Activated naive CD8-positive, alpha-beta T cell treated with anti-CD3 and anti-CD28 coated beads, Interleukin-2, amount 10 ng/mL, durations not matched to agents 7 days and 5 days (primary cell): ENCODE measurements at places on chromosomes 12 and 14.

DNA sequence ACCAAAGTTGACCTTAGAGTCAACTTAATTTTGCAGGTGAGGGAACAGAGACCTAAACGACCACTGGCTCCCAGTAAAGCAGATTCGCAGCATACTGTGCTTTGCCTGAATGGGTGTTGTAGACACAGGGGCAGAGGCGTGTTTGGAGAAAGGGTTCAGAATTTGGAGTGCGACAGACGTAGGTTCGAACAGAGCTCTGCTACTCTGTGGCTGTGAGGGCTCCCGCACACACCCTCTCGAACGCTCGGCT, 243 bp upstream of the TOMM20L start:
- no peak for DNase-seq

DNA sequence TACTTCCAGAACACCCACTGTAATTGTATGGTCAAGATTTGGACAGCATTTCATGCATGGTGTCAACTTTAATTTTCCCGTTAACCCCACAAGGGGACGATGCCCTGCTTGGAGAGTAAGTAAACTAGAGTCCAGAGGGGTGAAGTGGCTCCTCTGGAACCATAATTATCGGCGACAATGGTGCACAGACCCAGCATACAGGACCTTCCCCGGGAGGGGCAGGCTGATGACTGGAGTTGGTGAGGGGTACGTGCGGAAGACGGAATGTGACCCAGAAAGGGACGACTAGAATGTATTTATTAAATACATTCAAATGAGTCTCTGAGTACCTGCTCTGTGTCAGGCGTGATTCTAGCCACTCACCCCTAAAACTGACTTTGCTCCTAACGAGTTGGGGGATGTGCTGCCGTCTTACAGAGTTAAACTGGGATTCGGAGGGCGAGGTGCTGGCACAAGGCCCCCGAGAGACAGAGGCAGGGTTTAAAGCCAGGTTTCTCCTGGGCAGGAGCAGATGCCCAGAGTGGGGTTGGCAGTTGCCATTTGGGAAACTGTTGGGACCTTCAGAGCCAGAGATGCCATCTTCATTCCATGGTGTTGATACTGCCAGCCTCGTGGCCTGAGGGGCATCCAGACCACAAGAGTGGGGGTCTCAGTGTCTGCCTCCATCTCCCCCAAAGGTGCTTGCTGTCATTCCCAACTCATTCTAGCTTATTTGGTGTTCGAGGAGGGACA, 10.9 kb downstream of the RTL1 start:
- DNase-seq, result peak; percentile 10

DNA sequence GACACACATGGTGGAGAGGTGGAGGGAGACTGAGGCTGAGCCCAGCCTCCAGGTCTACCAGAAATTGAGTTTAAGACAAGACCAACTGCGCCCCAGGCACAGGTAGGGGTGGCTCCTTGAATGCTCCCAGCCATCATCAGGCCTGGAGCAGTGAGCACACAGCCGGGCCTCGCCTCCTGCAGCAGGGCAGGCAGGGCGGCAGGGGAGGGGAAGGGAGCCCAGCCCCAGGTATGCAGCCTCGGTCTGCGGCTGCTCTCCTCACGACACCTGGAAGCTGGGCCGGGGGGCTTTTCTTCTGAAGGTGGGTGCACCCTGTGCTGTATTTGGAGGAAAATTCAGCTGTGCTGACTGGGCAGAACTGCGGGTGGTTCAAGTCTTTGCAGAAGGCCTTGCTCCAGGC, 29.5 kb upstream of the TDRD9 start:
- no peak for DNase-seq

DNA sequence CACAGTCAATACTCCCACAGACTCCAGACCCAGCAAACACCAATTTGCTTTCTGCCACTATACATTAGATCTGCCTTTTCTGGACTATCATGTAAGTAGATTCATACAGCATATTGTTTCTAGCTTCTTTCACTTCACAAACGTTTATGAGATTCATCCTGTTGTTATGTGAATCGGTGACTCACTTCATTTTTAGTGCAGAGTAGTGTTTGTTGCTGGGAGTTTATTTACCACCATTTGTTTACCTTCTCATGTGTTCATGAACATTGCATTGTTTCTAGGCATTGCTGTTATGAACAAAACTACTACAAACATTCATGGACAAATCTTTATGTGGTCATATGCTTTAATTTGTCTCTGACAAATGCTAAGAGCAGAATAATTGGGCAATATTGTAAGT, 807.8 kb upstream of the TMEM132C start:
- no peak for DNase-seq

DNA sequence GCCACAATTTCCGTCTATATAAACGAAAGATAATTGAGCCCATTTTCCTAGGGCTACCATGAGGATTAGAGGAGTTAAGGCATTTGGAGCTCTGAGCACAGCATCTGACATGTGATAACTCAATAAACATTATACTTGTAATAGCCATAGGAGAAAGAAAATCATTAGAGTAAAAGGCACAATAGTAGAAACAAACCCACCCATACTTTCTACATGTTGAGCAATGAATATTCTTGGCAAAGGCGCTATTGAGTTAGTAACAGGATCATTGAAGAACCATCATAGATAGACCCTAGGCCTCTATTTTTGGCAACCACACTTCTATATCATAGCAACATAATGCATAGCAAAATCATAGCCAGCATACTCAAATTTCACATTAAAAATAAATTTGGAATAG, 664.1 kb downstream of the NOVA1 start:
- DNase-seq, result no peak

DNA sequence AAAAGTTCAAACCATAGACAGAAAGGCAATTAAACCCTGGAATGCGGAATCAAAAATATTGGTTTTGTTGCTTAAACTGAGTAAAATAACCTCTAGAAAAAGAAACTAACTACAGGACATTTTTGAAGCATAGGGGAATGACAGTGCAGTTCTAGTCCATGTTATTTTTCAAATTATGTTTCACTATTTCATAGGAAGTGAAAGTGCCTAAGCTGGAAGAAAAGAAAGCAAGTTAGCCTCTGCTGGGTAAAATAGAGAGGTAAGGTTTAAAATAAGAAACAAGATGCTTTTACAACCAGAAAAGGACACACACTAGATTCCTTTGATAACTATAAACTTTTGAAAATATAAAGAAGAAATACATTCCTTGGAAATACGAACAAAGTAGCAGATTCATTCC, 1.1 kb downstream of the CLECL1 start:
- DNase-seq, result no peak

DNA sequence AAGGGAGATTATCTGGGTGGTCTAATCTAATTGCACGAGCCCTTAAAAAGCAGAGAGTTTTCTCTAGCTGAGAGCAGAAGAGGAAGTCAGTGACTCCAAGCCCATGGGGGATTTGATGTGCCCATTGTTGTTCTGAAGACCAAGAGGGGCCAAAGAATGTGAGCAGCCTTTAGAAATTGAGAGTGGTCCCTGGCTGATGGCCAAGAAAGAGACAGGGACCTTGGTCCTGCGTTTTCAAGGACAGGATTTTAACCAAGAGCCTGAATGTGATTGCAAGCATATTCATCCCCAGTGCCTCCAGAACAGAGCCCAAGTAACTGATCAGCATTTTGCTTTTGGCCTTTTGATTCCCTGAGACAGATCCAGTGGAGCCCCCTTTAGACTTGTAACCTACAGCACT, 1353.9 kb downstream of the AACS start:
- no peak for DNase-seq

- no peak for DNase-seq
Observed at GRCh38 chr12:63826006-63826585, 18.4 kb upstream of the SRGAP1 start.

DNA sequence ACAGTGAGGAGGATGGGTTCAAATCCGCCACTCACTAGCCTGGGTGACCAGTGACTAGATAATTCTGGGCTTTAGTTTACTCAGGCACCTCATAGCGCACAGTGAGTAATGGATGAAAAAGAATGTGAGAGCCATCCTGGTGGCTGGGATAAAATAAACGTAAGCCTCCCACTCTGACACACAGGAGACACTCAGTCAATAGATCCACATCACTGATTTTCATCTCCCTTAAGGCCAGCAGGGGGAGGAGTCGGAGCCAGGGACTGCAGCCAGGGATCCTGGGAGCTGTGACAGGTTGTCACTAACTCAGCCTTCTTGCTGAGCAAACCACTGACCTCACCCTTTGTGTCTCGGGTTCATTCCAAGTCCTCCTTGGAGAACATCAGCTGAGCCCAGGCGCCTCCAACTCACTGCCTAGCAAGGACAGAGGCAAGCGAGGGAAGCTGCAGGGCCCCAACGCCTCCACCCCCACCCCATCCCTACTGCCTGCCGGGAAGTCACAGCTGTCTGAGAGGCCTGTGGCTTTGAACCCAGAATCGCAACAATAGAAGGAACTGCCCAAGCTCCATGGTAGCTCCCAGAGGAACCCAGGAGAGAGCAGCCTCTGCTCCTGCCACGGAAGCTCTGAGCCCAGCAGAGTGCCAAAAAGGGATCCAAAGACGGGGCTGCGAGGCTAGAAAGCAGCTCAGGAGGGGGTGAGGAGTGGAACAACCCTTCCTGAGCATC, 30.7 kb downstream of the PXN start:
- DNase-seq, result no peak

DNA sequence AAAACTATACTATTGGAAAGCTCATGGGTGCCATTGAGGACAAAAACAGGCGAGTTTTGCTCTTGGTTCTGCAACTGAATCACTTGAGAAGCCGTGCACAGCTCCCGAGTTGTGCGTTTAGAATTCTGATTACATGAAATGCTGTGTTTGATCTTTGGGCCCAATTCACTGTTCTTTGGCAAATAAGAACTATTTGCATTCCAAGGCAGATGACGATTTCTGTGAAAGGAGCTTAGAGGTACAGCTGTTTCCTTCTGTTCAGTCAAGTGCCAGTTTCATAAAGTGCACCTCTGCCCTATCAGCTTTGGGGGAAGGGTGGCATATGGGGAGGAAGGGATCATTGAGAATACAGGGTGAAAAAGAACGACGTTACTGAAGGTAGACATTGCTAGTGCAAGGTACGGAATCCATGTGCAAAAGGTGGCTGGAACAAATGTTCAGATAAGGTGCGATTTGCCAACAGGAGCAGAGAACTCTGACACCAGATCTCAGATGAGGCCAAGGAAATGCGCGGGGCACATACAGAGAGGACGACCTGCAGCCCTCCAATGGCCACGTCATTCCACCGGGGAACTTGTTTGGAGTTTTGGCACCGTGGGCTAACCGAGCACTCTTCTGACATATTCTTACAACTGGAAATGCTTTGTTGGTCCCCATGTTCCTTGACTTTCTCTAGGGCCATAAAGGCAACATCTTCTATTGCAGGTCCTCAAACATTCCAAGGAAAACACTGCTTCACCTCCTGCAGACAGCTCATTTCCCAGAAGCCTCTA, 30.1 kb downstream of the TCHP start:
- no peak for DNase-seq

GRCh38 chr12:31018790-31019505, 54.7 kb upstream of the DDX11 start:
- DNase-seq, result no peak

DNA sequence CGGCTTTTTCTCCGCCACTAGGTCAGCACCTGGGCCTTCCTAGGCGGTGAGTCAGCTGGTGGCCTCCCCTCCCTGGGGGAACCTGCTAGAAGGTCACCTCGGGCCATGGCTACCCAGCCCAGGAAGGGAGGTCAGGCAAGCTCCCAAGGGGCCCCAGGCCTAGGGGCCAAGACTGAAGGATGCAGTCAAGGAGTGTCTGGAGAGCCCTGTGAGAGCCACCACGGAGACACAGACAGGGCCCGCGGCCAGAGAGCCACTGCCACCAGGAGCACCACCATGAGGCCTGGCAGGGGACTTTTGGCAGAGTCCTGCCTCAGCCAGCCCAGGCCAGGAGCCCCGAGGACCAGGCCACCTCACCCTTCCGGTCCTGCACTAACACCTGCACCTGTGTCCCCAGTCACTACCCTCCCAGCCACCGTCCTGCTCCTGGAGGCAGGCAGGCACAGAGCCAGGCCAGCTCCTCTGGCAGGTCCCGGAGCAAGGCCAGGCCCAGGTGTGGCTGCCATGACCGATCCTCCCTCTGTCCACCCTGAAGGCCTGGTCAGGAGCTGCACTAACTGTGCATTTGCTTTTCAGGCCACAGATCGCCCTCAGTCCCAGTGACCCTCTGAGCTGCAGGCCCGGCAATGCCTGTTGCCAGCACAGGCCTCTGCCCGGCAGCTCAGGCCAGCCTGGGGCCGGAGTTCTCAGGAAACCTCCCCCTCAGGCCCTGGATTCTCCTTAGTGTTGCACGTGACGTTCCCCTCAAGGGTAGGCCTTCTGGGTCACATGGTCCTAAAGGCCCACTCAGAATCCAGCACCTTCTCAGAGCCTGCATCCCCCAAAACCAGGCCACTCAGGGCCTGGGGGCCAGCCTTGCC, 6.9 kb downstream of the PHETA1 start:
- no peak for DNase-seq

- peak; percentile 47 for DNase-seq
Observed at GRCh38 chr14:67240168-67240932, 885 bp upstream of the PALS1 start.

- peak; percentile 49 for DNase-seq
Observed at GRCh38 chr12:116759783-116760621, 21.9 kb downstream of the RNFT2 start.
